ENCODE measurements at places on chromosomes 13 and 19. TPM values are rescaled to one million over a fixed set of nuclear protein-coding genes. Genes with fewer than 3 reads are reported as not detected.

Gene ZFP82
- 8.3 TPM for total RNA-seq

Gene C19orf81
- 2.0 TPM for total RNA-seq

Gene ATP4A
- total RNA-seq = not detected

Gene ATP7B
- 0.64 TPM for total RNA-seq

Gene ZNF333
- 16.8 TPM for total RNA-seq

Gene RDH8
- total RNA-seq = not detected

Gene LYPD5
- total RNA-seq = 2.0 TPM

Gene TMEM272
- 1.9 TPM for total RNA-seq

Gene CARM1
- total RNA-seq = 28.3 TPM

DNA sequence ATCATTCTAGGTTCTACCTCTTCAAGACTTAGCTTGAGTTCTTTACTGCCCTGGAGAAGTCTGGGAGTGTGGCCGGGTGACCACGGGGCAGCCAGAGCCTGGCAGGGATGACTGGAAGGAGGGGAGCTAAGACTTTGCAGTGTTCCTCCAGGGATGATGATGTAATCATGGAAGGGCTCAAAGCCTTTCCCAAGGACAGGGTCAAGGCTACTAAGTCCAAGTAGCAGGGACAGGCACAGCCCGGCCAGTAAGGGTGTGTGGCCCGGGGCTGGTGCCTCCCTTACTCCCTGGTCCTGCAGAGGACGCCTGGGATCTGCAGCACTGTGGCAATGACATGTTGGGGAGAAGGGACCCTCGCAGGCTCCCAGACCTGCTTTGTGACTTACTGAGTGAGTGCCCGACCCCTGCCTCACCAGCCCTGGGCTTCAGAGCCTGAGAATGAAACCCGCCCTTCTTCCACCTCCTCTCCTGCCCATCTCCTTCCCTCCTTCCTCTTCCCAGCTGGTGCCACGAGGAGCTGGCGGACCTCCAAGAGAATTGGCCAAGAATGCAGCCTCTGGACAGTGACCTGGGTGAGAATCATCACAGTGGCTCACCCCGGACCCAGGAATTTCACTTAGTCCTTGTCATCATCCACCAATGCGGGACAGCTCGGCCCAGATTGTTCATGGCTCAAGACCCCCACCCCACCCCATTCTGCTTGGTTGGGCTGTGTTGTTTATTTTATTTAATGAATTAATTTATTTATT, 15.6 kb upstream of the FBXO17 start:
- H3K27me3 ChIP-seq = peaks cover 30% of the 10 kb centered on the region
- no peaks in the 10 kb centered on the region for H3K36me3 ChIP-seq
- H3K4me1 ChIP-seq = peaks cover 3% of the 10 kb centered on the region
- no peak overlapping the region for H3K4me3 ChIP-seq
- DNase-seq = no peak

GRCh38 chr19:4717966-4718701, 5.5 kb downstream of the DPP9 start:
- H3K27me3 ChIP-seq = no peaks in the 10 kb centered on the region
- peaks cover 18% of the 10 kb centered on the region for H3K36me3 ChIP-seq
- no peak overlapping the region for H3K27ac ChIP-seq
- DNase-seq = no peak
- no peak overlapping the region for H3K4me3 ChIP-seq
- H3K4me1 ChIP-seq = peaks cover 14% of the 10 kb centered on the region

DNA sequence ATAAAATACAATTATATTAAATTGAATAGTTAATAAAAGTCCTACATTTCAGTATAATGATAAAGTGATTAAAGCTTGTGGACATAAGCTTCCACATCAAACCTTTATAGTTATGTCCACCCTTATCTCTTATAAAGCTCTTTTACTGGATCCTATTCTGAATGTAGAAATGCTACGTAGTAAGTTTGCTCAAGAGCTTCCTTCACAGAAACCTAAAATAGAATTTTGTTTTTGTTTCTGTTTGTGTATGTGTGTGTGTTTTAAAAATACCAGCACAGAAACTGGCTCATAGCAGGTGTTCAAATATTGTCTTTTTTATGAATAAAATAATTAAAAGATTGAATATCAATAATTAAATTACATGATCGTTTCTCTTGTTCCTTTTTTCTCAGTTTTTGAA, 21.0 kb upstream of the UFM1 start:
- DNase-seq = no peak
- no peak overlapping the region for H3K27ac ChIP-seq
- no peak overlapping the region for H3K4me3 ChIP-seq

GRCh38 chr13:25802579-25802978, 249.2 kb downstream of the SHISA2 start:
- H3K27ac ChIP-seq = no peak overlapping the region
- peaks cover 7% of the 10 kb centered on the region for H3K4me1 ChIP-seq
- H3K27me3 ChIP-seq = no peaks in the 10 kb centered on the region
- DNase-seq = no peak
- no peak overlapping the region for H3K4me3 ChIP-seq
- H3K36me3 ChIP-seq = peaks cover 8% of the 10 kb centered on the region

GRCh38 chr13:41864658-41865057, 96.3 kb downstream of the VWA8 start:
- peaks cover 30% of the 10 kb centered on the region for H3K36me3 ChIP-seq
- H3K4me3 ChIP-seq = no peak overlapping the region
- no peak overlapping the region for H3K27ac ChIP-seq
- H3K27me3 ChIP-seq = no peaks in the 10 kb centered on the region
- H3K4me1 ChIP-seq = peaks cover 7% of the 10 kb centered on the region

DNA sequence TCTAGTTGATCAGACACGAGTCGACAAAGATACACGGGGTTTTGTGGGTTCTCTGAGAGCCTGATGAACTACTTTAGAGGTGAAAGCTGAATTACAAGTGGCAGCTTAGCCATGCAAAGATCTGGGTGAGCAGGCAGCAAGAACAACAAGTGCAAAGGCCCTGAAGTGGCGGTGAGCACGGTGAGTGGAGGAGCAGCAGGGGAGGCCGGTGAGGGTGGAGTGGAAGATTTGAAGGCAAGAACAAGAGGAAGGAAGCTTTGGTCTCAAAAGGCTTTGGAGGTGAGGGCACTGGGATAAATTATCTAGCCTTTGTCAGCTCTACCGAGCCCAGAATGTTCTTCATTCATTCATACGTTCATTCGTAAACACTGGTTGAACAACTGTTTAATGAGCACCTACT, 1.4 kb downstream of the ZNF865 start:
- no peak for DNase-seq
- H3K36me3 ChIP-seq = peaks cover 25% of the 10 kb centered on the region
- peaks cover 39% of the 10 kb centered on the region for H3K4me1 ChIP-seq
- peak overlapping the region; percentile 96 for H3K4me3 ChIP-seq
- H3K27ac ChIP-seq = peak overlapping the region; percentile 92

DNA sequence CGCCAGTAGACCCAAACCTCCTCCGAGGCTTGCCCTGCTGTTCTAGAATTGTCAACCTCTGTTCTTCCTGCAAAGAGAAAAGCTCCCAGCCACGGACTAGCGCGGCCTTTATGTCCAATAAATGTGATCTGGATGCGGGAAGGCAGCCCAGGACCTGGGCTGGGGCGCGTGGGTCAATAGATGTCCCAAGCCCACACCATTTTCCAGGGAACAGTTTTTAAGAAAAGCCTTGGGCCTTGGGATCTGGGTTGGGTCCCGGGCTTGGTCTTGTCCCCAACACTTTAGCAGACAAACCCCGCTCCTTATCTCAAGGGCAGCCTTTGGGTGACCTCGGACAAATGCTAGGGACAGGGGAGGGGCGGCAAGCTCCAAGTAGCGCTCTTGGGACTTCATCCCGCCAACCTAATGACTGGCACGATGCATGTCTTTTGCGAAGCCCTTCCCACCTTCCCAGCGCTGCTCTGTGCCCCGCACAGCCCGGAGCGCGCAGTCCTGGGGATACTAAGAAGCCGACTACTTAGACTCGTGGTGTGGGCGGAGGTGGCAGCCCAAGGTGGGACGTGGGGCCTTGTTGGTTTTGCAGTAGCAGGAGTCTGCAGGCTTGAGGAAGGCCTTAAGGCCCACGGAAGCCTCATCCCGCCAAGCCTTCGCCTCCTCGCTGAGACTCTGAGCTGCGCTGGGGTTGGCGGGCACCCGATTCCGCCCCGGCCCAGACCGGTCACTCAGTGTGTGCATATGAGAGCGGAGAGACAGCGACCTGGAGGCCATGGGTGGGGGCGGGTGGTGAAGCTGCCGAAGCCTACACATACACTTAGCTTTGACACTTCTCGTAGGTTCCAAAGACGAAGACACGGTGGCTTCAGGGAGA, 10.8 kb downstream of the SOX21 start:
- no peak for DNase-seq
- no peak overlapping the region for H3K4me3 ChIP-seq
- peaks cover 3% of the 10 kb centered on the region for H3K36me3 ChIP-seq

- peak overlapping the region; percentile 95 for H3K27ac ChIP-seq
- DNase-seq = no peak
- H3K4me3 ChIP-seq = peak overlapping the region; percentile 98
- H3K4me1 ChIP-seq = peaks cover 66% of the 10 kb centered on the region
- no peaks in the 10 kb centered on the region for H3K27me3 ChIP-seq
These were observed 1.6 kb downstream of the GATAD2A start for GRCh38 chr19:19406878-19407632.

DNA sequence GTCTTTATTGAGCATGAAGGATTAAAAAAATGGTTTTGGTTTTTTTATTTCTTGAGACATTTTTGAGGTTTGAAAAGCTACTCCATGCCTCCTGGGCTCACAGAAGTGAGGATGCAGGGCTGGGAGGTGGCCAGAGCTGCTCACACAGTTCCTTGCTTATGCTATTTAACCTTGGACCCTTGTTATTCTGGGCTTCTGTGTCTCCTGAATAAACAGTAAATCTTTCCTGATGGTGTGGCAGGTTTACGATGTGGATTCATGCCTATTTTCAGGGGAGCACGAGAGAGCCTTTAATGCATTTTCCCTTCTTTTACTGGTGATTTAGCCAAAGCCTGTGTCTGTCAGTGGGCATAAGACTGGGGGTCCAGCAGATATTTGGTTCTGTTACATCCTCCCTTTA, 34.3 kb upstream of the PCDH8 start:
- H3K27me3 ChIP-seq = peaks cover 5% of the 10 kb centered on the region
- no peaks in the 10 kb centered on the region for H3K4me1 ChIP-seq
- no peak for DNase-seq
- no peak overlapping the region for H3K4me3 ChIP-seq

DNA sequence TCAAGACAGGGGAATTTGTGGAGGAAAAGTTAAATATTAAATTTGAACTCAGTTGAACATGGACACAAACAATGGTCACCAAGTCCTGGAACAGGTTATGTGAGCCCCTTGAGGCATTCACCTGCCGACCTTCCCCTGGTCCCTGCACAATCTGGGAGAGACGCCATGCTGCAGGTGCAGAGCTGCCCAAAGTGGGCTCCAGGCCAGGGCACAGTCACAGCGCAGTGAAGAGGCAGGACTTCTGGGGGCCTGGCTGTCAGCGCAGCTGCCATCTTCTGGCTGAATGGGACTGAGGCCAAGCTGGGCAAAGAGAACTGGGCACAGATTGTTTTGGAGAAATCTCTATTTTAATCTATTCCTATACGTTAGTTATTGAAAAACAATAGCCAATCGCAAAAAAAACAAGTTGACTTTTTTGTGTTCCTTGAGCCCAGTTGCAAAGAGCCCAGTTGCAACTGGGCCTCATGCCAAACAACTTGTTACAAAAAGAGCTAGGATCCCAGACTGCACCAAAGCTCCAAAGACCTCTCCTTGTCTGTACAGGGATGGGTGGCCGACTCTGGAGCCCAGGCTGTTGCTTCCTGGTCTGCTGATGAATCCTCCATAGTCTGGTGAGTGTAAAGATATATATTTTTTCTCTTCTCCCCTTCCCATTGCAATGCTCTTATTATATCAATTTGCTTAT, 1.2 kb upstream of the ZNF626 start:
- H3K36me3 ChIP-seq = peaks cover 49% of the 10 kb centered on the region
- no peak overlapping the region for H3K27ac ChIP-seq
- peaks cover 10% of the 10 kb centered on the region for H3K4me1 ChIP-seq
- no peak overlapping the region for H3K4me3 ChIP-seq
- H3K27me3 ChIP-seq = no peaks in the 10 kb centered on the region
- DNase-seq = no peak

DNA sequence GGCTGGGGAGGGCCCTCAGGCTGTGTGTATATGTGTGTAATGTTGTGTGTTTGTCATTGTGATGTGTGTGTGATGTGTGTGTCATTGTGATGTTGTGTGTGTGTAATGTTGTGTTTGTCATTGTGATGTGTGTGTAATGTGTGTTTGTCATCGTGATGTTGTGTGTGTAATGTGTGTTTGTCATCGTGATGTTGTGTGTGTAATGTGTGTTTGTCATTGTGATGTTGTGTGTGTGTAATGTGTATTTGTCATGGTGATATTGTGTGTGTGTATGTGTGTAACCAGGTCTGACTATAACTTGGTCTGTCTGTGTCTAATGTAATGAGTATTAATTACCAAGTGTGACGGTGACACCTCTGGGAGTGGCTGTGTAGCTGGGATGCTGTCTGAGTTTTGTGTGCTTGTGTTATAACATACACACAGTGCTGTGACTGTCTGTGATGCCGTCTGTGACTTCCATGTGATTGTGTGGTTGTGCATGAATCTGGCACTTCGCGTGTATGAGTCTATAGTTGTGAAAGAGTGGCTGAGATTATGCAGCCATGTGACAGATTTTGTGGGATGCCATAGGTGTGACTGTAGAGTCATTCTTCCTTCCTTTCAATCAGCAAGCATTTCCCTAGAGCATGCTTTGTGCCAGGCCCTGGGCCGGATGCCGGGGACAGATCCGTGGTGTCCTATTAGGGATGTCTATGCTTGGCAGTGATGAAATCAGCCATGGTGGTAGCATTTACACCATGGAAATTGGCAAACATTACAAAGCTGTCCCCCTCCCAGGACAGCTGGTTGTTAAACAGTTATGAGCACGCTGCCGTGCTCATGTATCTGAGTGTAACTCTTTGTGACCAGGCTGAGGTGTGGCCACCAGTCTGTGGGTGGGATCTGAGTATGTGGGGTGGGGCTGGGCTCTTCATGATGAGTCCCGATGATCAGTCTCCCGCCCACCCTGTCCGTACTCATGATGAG, 6.4 kb downstream of the TNFSF14 start:
- peaks cover 31% of the 10 kb centered on the region for H3K4me1 ChIP-seq
- no peaks in the 10 kb centered on the region for H3K27me3 ChIP-seq
- H3K36me3 ChIP-seq = peaks cover 44% of the 10 kb centered on the region
- H3K4me3 ChIP-seq = no peak overlapping the region
- H3K27ac ChIP-seq = no peak overlapping the region
- DNase-seq = no peak

- peak overlapping the region; percentile 69 for H3K4me3 ChIP-seq
- H3K36me3 ChIP-seq = peaks cover 11% of the 10 kb centered on the region
- peaks cover 19% of the 10 kb centered on the region for H3K4me1 ChIP-seq
- H3K27me3 ChIP-seq = no peaks in the 10 kb centered on the region
These were observed 10.4 kb downstream of the LMNB2 start for GRCh38 chr19:2446381-2446780.

GRCh38 chr13:57311009-57311586, 144.1 kb downstream of the PRR20E start:
- no peaks in the 10 kb centered on the region for H3K27me3 ChIP-seq
- no peak overlapping the region for H3K4me3 ChIP-seq
- DNase-seq = no peak
- no peaks in the 10 kb centered on the region for H3K4me1 ChIP-seq
- no peaks in the 10 kb centered on the region for H3K36me3 ChIP-seq
- H3K27ac ChIP-seq = no peak overlapping the region

All from activated naive CD8-positive, alpha-beta T cell treated with anti-CD3 and anti-CD28 coated beads, Interleukin-2, amount 10 ng/mL, durations not matched to agents 7 days and 5 days (primary cell).